Fibroblast of gingiva (primary cell): ENCODE measurements at places on chromosomes 1 and 21.
A peak's percentile ranks its signal among the peaks of the same experiment; 100 is the strongest.

GRCh38 chr1:3251099-3251806 lies 182.2 kb downstream of the PRDM16 start:
- no peak for DNase-seq

DNA sequence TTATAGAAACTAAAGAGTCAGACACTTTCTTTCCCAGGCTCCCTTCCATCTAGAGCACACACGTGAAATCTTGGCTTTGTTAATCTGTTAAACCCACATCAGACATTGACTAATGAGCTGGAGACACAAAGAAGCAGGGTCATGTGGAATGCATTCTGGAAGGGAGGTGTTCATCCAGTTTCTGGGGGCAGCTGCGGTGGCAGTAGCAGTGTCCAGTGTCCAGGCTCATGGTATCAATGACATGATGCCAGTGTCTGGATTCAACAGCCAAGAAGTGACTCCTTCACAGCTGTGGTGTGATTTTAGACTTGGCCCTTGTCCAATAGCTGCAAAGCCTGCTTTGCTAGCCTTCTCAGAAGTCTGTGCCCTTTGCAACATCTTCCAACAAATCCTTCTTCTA lies 95.2 kb downstream of the NTPCR start:
- no peak for DNase-seq

DNA sequence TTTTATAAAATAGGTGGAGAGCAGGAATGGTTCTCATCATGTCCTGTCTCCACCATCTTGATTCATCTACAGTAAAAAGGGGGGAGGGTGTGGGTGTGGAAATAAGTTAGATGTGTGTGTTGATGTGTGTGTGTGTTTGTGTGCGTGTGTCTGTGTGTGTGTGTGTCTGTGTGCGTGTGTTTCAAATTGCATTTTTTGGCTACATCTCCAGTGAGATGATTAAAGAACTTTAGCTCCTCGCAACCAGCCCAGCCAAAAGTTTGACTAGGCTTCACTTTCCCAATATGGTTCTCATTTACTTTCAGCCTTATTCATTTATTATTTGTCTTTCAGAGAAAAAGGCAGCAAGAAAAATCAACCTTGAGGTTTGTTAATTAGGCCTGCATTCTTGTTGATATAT lies 14.7 kb upstream of the HAO2 start:
- no peak for DNase-seq

GRCh38 chr1:14577261-14577660 lies 21.2 kb upstream of the KAZN start:
- DNase-seq = no peak

DNA sequence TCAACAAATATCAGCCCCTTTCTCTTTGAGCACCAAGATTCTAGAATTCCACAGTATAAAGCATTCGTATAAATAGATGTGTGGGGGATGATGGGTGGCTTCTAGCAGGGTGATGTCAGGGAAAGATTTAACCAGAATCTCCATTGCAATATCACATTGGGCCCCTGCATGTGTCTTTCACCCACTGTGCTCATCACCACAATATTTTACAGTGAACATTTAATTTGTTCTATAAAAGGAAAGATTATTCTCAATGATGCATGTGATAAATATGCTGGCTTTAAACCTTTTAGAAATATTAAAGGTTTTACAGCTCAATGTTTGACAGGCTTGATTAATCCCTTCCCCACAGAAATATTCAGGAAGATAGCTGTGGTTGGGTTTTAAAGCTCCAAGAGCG lies 457.8 kb upstream of the DAB1 start:
- no peak for DNase-seq

DNA sequence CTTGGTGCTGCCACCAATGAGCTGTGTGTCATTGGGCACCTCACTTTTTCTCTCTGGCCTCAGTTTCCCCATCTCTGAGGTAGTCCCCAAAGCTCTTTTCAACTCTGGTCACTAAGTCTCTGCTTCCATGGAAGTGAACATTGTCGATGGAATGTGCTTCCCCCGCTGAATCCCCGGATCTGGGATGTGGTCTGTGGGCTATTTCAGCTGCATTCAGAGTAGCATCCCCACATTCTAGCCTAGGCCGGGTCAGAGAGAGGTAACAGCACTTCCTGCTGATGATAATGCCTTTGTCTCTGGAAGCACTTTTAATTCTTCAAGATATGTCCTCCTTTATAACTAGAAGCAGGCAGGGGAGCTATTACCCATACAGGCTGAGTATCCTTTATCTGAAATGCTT lies 29.8 kb downstream of the RASSF5 start:
- DNase-seq = no peak

GRCh38 chr1:25427696-25428095 lies 3.0 kb upstream of the MACO1 start:
- DNase-seq = no peak

DNA sequence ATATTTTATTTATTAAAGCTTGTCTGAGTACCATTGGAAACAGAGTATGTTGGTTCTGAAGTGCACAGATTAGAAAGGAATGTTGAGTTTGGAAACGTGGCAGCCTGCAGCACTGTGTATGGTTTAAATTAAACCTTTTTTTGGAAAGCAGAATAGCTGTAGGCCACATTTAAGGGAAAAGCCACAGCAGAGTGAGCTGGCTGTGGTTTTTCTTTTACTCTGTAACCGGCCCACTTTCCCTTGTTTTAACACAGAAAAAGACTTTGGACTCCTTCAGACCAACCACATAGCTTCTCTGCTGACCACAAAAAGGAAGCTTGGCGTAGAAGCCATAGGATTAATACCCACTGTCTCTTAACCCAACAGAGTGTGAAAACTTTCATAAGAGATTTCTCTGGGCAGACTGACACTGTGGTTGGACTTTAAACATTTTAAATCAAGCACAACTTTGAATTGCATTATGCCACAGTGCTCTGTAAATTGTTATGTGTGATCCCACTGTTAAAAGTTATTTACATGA lies 75.2 kb downstream of the NFIA start:
- DNase-seq = peak; percentile 89

- DNase-seq = no peak
These were observed 139.8 kb downstream of the SPATA17 start for GRCh38 chr1:217770918-217771317.

DNA sequence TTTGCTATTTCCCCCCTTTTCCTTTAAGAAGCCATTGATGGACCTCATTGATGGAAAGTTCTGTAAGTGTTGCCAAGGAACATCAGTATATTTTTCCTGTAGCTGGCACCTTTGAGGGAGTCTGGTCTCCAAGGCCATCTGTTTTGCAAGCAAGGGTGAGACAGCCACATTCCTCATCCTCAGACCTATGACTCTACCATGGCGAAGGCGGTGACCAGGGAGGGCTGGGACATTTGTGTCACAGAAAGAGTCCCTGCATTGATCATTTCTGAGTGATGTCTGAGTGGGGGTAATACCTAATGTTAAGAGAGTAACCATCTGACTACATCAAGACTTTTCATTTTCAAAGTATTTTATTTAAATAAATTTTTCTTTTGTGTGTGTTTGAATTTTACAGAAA lies 35.4 kb downstream of the KIAA0040 start:
- no peak for DNase-seq

- DNase-seq = no peak
These were observed 97.5 kb downstream of the CLEC20A start for GRCh38 chr1:178399177-178399728.

DNA sequence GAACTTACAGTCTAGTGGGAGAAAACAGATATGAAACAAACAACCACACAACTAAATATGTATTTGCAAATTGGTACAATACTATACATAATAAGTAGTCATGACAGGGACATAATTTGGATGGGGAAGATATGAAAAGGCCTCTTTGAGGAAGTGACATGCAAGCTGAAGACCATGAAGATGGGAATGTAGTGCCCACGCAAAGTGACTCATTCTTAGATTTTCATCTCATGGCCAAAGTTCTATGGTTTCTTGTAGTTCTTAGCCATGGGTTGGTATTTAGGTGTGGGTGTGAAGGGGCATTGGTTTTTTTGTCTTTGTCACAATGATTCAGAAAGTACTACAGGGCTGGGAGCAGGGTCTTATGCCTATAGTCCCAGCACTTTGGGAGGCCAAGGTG lies 105.4 kb upstream of the FAM78B start:
- DNase-seq = no peak
